Lower lobe of right lung (tissue), 2 donors: ENCODE measurements at places on chromosomes 16 and 17. TPM values are rescaled to one million over a fixed set of nuclear protein-coding genes. Genes with fewer than 3 reads are reported as not detected.

The KRTAP2-1 gene
- total RNA-seq = not detected

DNA sequence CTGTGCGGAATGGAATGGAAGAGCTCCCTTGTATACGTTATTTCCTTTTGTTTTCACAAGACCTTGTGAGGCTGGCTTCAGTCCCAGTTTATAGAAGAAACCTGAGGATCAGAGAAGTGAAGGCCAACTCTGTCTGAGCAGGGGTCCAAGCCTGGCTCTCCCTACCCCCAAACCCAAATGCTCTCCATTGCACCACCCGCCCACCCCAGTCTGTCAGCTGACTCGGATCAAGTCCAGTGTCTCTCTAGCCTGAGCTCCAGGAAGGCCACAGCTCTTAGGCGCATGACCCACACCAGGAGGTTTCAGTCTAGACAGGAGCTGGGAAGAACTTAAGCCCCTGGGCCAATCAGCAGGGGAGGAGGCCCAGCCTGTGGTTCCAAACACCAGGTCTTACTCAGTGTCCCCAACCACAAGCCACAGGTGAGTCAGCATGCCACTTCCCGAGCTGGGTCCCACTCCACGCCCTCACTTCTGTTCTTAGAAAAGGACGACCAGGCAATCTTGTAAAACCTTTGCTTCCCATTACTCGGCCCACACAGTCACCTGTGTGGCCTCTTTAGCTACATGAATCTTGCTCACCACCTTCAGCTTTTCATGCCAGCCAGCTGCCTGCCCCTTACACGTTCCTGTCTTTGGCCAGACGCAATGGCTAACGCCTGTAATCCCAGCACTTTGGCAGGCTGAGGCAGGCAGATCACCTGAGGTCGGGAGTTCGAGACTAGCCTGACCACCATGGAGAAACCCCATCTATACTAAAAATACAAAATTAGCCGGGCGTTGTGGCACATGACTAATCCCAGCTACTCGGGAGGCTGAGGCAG, 27.8 kb downstream of the TK2 start:
- peaks cover 89% of the 10 kb centered on the region for H3K4me1 ChIP-seq
- H3K27ac ChIP-seq = peak overlapping the region; percentile 81
- DNase-seq = peak; percentile 84

The MYLK3 gene
- 2.0 TPM for total RNA-seq

The ACOX1 gene
- 67.1 TPM for total RNA-seq

DNA sequence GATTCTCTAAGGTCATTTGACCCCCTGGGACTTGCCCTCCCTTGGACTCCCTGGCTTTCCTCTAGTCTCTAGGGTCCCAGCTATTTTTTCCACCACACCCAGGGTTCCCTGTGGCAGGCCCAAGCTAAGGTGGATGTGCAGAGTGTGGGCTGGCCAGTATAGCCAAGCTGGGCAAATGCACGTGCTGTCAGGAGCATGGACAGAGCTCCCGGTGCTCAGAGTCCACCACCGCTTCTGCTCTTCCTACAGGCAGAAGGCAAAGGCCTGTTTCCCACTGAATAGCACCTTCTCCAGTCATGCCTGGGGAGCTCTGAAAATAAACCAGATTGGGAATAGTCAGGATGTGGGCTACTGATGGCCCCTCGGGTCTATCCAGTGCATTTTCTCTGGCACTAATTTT, 53.3 kb downstream of the GNAO1 start:
- H3K27ac ChIP-seq = no peak overlapping the region
- no peaks in the 10 kb centered on the region for H3K36me3 ChIP-seq
- H3K4me3 ChIP-seq = no peak overlapping the region
- no peak for DNase-seq
- peaks cover 10% of the 10 kb centered on the region for H3K4me1 ChIP-seq
